ENCODE measurements at places on chromosomes 2 and 18.

- no peak for DNase-seq
These were observed 264.3 kb upstream of the SLC39A10 start for GRCh38 chr2:195392446-195393336.

GRCh38 chr2:203948733-203949132, 12.2 kb downstream of the ICOS start:
- no peak for DNase-seq

GRCh38 chr2:216369821-216370220, 2.5 kb downstream of the MARCHF4 start:
- no peak for DNase-seq

DNA sequence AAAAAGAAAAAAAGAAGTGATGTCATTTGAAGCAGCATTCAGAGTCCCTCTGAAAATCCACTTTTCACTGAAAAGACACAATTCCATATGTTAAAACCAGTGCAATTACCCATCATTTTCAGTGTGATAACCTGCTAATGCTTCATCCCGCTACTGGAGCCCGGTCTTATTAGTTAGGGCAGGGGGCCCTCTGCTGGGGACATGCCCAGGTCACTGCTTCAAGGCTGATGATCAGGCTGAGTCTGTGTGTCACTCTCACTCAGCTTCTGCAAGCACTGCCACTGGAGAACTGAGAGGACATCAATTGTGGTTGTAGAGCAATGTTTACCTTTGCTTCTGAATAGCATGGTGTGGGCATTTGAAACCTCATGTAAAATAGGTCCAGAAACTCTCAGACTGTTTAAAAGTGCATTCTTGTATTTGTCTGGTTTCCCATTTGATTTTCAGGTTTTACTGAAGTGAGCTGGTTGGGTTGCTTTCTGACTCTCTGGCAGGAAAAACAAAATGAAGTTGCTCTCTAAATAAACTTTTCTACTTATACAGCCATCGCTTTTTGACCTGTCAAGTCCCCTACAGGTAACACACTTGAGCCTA, 49.2 kb upstream of the NXPH2 start:
- DNase-seq = no peak

GRCh38 chr2:150167711-150168110, 319.8 kb downstream of the RND3 start:
- no peak for DNase-seq

DNA sequence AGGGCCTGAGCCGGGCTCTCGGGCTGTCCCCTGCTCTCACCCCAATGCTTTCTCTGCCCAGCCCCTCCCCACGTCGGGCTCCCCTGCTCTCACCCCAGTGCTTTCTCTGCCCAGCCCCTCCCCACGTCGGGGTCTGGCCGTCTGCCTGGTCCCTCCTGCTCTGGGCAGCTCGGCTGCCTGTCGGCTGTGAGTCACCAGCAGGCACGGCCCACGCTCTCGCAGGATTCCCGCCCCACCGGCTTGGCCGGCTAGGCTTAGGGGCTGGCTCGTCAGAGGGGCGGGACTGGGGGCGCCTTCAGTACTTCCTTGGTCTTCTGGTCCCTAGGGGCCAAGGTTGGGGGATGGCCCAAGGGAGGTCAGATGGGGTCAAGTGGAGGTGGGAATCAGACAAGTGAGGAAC, 3.3 kb downstream of the BOK start:
- no peak for DNase-seq

GRCh38 chr2:234290671-234291070, 206.2 kb downstream of the ARL4C start:
- peak; percentile 72 for DNase-seq

DNA sequence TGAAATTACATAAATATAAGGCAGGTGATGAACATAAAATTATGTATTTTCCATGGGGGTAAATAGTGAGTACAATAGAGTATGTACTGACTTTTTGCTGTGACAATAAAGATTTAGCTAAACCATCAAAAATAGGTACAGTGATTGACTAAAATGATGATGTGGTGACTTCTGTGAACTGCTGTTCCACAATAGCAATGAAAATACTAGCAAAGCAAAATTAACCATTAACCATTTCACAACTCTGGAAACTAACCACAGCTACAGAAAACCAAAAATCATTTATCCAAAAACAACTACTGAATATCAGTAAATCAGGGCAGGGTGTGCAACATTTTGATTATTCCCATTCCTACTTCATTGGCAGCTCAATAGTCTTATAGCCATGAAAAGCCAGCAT, 161.4 kb upstream of the GYPC start:
- no peak for DNase-seq

DNA sequence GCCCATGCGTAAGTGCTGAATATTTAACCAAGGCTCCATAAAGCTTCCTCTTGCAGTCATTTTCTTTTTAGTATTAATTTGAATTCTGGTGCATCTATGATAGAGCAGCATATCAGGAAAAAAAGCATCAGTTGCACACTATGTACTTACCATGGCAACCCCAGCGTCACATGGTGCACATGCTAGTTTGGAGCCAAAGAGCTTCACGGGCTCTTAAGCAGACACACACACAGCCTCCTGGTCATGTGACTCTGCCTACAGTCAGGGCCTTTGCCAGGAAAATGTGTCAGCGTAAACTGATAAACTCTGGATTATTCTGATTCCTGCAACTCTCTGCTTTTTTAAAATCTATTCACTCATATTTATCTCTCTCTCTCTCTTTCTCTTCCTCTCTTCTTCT, 30.2 kb downstream of the NYAP2 start:
- no peak for DNase-seq

DNA sequence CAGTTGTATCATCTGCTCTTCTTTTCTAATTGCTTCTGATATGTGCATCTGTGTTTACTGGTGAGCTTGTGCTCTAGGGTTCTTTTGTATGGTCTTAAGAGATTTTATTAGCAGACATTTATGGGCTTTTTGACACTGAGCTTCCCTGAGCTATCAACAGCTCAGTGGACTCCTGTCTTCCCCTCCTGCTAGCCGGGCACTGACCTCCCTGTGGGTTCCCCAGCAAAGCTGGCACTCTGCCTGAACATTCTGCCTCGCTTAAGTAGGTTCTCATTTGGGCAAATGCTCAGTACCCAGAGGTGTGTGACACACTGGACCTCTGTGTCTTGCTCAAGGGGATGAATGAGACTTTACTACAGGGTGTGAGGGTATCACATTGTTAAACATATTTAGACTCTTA, 15.8 kb downstream of the TRAF3IP1 start:
- no peak for DNase-seq

- DNase-seq = no peak
These were observed 66.1 kb downstream of the PTPRM start for GRCh38 chr18:7633171-7633570.

GRCh38 chr2:219668316-219668715, 40.9 kb downstream of the SLC4A3 start:
- DNase-seq = no peak

DNA sequence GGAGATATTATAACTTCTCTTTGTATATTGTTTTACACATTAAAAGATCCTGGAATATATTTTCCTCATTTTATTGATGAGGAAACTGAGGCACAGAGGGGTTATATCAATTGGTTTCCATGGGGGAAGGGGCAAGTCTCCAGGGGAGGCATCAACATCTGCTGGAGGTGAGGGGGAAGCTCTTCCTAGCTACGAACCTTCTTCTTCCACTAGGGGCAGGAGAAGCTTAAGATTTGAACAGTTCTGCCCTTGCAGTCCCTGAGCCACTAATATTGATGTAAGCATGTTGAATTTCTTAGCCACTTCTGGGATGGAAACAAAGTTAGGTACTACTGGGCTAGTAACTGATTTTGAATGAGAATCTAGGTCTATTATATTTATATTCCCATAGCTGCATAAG, 140.1 kb upstream of the AQP4 start:
- DNase-seq = no peak

DNA sequence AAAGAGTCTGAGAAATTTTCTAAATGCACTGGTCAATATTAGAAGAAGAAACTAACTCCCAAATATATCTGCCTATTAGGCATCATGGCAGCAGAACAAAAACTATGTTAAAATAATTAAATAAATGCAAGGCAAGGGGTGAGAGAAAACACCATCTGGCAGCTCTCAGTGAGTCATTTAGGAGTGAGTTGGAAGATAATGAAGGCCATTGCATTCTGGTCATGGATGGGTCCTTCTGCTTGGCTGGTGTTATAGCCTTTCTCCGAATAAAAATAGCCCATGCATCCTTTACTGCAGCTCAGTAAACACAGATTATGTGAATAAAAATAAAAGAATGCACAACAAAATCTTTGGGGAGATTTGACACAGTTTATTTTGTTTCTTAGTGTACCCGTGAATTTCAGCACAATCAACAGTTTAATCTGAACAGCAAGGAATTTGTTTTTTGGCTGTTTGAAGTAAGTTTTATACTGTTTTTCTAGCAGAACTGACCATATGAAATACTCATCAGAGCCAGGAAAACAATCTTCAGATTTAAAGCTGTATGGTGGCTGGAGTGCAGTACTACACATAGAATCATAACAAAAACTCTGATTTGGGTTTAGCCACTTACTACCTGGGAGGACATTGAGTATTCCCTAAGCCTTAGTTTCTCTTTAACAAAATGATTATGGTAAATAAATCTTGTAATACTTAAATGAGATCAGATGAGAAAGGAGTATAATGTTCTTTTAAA, 225.1 kb upstream of the ITGA4 start:
- DNase-seq = no peak

DNA sequence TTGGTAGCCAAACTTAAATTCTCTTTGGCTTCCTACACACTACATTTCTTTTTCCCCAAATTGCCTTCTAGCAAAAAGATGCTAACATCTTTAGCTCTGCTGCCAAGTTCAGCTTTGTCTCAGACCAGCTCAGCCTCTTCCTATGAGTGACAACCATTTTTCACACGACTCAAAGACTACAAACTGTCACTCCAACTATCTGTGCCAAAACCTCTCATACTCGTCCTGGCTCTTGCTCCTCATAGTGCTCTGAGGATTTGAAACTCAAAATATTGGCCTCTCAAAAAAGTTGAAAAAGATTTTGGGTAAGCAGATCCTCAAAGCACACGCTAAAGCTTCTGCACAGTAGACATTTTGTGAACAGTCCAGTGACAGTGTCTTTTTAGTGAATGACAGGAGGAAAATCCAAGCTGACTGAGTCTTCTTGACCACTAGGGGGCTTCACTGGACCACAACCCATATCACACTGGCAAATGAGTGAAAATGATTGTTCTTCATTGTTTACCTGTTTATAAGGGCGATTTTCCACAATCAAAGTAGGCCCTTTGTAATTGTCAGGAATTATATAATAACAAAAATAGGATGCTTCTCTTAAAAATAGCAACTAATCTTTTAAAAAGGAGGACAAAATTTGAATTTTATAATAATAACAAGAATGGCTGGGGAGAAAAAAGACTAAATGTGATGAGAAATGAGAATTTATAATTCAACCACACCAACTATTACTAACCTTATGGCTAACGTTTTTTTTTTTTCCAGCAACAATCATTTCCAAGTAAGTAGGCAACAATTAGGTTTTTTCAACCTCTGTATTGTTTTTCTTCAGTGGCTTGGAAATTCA, 85.5 kb upstream of the PGAP1 start:
- DNase-seq = no peak

- no peak for DNase-seq
These were observed 945.0 kb upstream of the CRIM1 start for GRCh38 chr2:35410431-35411061.

GRCh38 chr2:233690444-233690843, 2.2 kb upstream of the UGT1A6 start:
- no peak for DNase-seq

DNA sequence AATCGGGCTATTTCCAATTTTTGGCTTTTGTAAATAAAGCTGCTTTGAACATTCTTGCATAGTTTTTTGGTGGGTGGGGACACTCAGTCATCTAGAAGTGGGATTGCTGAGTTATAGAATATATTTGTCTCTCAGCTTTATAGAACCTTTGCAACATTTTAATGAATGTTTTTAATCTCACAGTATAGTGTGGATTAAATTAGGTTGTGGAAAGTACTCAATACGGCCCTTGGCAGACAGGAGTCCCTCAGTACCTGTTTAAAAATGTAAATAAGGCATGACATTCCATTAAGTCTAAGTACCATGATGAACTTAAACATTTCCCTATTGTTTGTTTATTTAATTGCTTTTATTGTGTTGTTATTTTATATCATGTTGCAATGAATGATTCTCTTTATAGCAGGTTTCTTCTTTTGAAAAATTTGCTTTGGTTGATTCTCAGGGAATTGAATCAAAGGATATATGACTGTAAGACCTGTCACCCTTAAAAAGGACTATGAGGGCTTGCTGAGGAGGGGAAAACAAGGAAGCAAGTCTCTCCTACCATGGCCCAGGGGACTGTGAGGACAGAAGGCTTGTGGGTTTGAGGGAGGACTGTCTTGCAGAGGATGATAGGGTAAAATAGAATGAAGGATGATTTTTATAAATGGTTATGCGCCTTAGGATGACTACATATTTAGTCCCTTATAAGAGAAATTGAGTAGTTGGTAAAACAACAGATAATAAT, 165.1 kb downstream of the RPIA start:
- DNase-seq = no peak

GRCh38 chr18:69330385-69331005, 70.2 kb upstream of the DOK6 start:
- no peak for DNase-seq
